ENCODE measurements at places on chromosomes 13 and 19.
A peak's percentile ranks its signal among the peaks of the same experiment; 100 is the strongest.

DNA sequence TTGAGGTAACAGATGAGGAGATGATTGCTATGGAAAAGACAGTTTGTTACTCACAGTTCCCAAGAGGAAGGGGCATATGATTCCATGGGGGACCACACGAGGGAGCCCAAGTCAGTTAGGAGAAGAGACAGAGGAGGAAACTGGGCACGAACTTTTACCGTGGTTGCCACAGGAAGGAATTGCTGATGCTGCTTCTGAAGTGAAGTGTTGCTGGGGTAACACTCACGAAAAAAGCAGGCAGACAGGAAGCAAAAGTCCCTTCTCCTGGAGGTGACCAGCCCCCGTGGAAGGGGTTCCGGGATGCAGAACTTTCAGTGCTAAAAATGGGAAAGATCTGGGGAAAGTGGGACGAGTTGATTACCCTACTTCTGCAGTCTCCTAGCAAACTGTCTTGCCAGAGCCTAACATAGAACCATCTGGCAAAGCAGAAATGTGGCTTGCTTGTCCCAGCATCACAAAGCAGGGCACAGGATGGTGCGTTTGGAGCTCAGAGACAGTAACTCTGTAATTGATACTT is 35.4 kb upstream of the MAP3K10 start:
- DNase-seq: peak; percentile 65

DNA sequence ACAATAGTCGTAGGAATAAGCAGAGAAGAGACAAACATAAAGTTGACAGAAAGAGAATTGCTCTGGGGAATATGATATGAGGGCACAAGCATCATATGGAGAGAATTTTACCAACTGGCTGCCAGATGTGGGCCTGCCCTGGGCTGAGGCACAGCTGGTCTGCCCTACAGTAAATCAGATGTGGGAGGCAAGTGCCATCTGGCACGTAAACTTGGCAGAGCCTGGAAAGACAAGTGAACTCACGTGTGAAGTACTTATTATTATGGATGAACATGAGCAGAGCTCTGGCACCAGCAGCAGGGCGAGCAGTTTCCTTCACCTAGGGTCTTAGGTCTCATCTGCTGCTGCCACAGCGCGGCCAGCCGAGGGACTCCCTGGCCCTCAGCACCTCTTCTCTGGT is 20.6 kb downstream of the PCDH8 start:
- no peak for DNase-seq

DNA sequence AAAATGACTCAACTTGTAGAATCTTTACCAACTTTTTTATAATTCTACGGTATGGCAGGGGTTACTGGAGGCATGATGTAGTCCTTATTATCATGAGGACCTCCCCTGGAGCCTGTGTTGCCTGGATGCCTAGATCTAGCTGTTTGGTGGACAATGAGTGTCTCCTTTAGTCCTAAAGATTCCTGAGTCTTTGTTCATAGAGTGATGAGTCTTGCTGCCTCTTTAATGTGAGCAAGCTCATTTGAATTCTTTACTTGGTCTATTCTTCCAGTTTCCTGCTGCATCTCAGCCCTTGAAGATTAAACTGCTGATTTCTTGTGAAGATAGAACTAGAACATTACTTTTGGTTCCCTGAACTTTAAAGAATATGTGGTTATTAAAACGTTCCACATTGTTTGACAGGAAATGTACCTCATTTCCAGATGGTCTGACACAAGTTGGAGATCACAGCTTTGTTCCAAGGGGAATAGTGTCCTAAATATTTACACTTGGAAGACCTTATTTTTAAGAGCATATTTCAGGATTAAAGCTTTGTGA is 51.9 kb downstream of the SLAIN1 start:
- no peak for DNase-seq

- peak; percentile 91 for DNase-seq
Observed at GRCh38 chr13:100610391-100611347, 22.1 kb upstream of the GGACT start.

DNA sequence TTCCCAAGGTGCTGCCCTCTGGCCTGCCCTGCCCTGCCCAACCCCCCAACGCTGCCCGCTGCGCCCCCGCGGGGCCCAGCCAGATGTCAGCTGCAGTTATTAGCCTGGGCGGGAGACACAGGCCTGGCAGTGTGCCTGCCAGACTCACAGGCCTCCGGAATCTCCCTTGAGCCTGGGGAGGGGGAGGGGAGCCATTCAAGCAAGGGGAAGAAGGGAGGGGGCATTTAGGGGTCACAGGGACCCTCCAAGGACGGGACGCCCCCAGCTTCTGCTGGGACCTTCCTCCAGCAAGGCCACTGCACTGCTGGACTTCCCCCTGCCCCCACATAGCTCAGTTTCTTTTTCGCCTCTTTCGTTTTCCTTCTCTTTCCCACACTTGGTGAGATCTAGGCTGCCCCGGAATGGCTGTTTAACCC is 2.6 kb upstream of the JUNB start:
- DNase-seq: peak; percentile 52

DNA sequence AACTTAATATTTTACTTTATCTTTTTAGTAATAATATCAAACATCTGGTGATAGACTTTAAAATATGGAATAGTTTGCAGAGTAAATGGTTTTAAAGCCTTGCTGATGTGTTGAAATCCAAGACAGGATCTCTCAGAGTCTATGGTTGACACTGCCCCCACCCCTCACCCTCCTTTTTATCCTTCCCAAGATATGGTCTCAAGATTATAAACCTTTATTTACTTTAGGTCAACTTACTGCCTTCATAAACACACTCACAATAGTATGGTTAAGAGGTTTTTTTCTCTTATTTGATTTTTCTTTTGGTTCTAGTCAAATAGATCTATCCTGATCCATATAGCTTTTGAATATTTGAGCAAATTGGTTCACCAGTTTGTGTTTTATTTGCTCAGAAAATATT is 39.0 kb downstream of the PAN3 start:
- no peak for DNase-seq

DNA sequence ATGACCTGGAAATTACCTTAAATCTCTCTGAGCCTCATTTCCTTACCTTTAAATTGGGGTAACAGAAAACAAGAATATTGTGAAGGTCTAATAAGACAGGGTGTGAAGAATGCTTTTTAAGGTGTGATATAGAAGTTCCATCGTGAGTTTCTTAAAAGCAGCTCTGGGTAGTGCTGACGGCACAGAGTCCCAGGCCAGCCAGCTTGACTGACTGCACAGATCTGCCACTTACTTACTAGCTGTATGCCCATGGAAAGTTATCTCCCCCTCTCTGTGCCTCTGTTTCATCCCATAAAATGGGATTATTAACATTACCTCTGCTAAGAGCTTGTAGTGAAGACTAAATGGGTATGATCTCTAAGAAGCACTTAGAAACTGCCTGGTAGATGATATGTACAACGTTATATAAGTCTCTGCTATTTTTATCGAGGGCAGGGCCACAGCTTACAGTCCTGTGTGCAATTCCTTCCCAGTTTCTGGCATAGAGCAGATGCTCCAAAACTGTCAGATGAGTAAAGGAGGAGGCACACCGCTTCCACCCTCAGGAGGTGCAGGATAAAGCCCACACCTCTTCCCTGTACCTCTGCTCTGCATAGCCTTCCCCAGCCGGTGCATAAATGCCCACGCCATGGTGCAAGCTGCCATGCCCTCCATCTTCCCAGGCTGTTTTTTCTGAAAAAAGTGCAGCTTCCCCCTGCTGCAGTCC is 99.6 kb downstream of the MBNL2 start:
- DNase-seq: no peak

DNA sequence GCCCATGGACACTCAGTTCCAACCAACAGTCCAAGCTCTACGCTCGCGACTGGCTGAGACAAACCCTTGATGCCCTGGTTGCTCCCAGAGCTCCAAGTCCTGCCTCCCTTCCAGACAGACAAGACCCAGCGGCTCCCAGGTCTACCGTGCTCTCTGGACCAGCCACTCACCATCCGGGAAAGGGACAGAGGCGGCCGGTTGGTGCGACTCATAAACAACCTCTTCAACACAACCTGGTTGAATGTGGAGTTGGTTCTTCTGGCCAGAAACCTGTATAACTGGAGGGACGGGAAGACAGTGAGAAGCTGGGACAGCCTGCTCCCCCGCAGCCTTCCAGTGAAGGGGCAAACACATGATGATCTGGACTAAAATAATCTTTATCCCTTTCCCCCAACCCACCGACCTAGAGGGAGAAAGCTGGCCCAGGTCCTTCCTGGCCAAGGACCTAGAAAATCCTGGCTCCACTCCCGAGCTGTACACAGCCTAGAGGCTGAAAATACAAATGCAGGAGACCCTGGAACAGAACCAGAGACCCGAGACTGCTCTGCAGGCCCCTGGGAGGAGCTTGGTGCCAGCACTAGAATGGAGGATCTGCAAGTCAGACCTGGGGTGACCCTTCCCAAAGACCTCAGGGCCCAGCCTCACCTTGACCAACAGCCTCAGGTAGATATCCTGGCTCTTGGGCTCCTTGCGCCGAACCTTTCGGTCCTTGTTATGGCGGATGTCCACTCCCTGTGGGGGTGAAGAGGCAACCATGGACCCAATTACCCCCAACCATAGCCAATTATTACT is 1.6 kb downstream of the RPL18 start:
- no peak for DNase-seq
